ENCODE measurements at places on chromosomes 12 and 14.

DNA sequence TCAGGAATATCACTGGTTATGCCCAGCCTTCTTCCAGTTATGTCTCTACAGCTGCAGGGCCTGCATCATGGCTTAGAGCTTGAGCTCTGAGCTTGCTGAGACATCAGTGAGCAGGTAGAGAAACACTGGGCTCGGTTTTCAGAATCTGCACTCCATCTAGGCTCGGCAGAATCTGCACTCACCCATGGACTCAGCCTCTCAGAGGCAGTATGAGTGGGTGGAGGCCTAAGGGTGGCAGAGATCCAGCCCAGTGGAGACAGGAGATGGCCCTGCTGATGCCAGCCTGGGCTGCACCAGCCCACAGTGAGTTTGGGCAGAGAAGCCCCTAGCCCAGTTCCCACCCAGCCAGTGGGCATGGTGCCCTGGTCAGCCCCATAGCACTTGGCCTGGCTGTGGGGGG lies 12.8 kb downstream of the KRT80 start:
- no peak for DNase-seq

DNA sequence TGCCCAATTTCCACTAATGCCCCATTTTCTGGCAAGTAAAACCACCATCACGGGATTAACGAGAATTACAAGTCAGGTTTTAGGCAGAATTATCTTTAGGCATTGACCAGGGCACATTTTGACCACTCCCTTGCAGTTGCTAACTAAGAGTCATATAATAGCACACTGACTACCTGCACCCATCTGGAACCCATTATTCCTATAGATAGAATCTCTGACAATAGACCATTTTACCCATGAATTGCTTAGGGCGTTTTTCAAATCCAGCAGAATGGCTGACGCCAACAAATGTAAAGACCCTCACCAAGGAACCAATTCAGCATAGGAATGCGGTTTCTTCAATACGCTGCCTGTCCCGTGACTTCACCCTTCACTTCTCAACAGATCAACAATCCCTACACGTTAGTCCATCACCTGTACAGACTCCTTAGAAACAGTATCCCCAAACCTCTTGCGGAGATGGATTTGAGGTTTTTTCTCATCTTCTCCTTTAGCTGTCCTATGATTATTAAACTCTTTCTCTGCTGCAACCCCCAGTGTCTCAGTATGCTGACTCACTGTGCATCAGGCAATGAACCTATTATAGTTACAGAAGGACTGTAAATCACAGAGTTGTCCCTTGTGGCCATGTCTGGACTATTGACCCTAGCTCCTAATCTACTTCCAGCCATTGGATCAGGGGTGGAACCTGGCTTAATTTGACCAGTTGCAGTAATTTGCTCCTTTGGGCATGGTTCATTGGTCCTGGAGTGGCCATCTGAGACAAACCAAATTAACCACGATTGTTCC lies 177.3 kb upstream of the PLXNC1 start:
- no peak for DNase-seq

GRCh38 chr14:20837831-20838230 lies 35.2 kb upstream of the RNASE1 start:
- no peak for DNase-seq

DNA sequence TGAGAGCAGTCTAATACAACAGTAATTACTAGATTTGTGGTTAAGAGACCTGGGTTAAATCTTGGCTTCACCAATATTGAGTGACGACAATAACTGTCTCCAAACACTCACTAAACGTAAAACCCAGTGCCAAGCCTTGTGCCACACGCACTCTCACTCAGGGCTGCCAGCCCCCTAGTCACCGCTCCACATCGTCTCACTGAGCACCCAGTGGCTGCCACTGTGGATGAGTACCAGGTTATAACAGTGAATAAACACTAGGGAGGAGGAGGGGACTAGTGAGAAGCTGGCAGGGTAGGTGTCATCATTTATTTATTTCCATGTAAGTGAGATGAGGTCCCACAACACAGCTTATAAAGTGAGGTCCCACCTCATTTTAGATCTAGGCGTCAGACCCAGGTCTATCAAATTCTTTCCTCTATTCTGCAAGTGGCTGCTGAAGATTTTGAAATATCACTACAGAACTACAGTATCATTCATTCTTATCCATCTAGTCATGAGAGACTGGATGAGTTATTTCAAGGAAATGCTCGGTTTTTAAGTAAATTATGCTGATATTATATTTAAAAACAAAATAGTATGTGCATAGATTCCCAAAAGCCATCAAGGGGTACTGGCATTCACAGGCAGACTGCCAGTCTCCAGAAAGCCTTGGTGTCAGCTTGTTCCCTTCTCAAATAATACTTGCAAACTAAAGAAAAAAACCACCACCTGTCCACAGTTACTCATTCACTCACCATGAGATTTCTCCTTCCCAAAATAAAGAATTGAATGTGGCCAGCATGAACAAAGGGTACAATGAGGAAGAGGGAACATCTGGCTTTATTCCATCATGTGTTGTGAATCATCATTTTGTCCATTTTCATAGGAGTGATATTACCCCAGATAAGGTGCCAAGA lies 84.0 kb downstream of the PTPN21 start:
- DNase-seq: no peak

- DNase-seq: no peak
Measured at GRCh38 chr14:97943619-97944018, 1146.4 kb downstream of the VRK1 start.

DNA sequence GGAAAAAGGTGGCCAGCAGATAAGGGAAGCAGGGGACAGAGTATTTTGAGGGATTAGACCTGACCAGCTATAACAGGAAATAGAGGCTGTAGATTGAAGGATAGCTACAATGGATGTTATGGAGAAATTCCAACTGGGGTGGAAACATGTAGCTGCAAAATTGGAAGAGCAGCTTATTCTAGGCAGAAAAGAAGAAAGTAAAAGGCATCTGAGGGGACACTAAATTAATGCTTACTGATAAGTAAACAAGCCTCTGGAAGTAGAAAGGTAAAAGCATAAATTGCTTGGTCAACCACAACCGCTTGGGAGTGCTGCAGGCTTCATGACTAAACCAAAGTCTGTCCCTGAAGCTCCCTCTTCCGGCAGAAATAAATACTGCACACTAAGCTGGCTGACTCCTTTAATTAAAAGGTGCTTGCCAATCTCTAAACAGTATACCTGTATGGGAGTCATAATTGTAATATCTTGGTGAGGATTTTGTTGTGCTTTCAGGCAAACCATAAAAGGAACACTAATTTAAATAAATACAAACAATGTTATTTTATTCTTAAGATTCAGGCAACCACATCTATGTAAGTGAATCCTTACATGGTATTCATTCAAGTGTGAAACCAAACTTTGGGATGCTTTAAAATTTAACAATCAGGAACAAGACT lies 7.7 kb downstream of the UBC start:
- DNase-seq: peak; percentile 98

DNA sequence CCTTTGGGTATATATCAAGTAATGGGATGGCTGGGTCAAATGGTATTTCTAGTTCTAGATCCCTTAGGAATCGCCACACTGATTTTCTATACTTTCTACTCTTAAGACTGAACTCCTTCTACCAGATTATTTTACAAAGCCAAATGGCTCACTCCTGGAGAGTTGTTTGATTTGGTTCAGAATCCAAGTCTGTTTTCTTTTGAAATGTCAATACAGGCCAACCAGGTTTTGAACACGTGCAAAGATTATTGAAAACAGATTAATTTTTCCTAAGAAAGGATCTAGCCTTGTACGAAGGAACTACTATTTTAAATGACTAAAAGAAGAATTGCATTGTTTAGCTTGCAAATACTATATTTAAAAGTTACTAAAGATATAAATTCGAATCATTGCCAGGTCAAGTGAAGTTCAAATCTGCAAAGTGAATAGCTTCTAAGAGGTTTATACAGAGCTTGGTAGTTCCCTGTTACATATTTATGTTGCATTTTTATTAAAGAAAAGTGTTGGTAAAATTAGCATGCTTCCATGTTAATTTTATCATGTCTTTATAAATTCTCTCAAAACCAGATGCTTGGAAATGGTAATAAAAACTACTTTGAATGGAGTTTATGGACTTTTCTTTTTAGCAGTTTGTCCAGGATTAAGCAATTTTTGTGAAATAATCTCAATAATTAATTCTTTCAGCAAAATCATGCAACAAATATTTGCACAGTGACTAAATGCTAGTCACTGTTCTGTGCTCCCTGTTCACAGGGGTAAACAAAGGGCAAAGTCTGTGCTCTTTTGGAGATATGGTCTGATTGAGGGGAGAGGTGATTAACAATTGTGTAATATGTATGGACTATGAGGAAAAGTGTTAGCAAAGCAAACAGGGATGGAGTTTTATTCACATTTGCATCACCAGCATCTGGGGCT lies 38.9 kb downstream of the GPR65 start:
- DNase-seq: no peak

DNA sequence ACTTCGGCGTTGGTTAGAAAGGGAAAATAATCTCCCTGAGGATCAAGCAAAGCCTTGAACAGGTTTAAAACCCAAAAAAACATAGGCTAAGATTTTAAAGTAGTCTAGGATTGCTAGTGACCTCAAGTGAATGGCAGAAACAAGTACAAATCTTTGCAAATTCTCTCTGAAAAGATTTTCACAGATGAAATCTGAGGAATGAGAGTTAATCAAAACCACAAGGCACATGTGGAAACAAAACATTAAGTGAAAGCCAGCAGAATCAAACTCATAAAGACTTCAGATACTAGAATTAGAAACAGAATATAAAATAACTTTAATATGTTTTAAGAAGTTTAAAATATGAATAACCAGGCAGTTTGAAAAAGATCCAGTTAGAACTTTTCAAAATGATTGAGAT lies 52.2 kb upstream of the CFL2 start:
- no peak for DNase-seq

- DNase-seq: peak; percentile 82
Measured at GRCh38 chr14:102955636-102956408, 33.4 kb downstream of the AMN start.

GRCh38 chr12:131000000-131000486 lies 46.3 kb downstream of the ADGRD1 start:
- DNase-seq: no peak

DNA sequence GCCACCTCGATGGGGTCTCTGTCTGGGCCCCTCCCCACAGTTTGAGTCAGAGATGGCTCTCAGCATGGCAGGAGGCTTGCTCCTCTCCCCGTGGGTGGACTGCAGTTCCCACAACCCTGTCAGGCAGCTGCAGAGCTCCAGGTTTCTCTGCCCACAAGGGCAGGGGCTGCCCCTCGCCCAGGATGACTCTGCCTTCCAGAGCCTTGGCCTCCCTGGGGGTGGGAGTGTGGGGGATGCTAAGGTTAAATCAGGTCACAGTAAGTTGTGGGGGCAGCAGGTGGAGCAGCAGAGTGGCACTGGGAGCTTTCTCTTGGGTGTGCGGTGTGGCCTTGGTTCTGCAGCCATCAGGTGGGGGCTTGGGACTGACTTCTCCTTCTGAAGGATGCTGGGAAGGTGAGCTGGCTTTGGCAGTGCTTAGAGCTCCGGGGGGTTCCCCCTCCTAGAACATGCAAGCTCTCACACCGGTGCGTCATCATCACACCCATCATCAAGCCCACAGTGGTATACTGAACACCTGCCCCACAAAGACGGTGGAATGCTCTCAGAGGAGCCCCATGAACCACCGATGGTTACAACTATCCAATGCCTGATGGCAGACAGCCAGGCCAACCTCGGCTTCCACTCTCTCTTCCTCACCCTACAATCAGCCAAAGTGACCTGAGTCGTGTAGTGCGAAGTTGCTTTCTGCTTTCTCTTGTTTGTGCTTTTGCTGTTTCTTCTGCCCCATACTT lies 39.7 kb downstream of the ERH start:
- no peak for DNase-seq

DNA sequence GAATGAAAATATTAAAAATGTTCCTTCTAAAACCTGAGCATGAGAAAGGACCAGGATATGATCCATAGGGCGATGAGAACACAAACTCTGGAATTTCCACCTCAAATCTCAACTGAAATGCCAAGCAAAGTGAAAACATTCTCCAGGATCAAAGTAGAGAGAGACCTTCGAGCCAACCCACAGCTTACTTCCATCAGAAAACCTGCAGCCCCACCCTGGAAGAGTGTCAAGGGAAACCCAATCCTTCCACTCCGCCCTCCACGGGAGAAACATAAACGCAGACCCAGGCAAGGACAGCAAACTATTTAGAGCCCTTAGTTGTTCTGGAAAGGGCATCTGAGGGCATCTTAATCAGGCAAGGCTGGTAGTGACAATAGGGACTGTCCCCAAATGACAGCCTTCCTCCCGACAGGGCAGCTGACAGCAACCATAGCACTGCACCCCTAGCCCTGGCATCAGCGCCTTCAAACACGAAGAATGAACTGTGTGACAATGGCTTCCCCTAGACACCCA lies 21.8 kb downstream of the SLC15A4 start:
- DNase-seq: no peak

- no peak for DNase-seq
Measured at GRCh38 chr14:71165121-71166031, 258.1 kb downstream of the PCNX1 start.

GRCh38 chr12:66119229-66119869 lies 11.2 kb downstream of the LLPH start:
- DNase-seq: no peak

- peak; percentile 15 for DNase-seq
Measured at GRCh38 chr12:65086236-65086635, 34.9 kb downstream of the WIF1 start.

- DNase-seq: no peak
Measured at GRCh38 chr12:106195621-106196027, 52.2 kb downstream of the CKAP4 start.

- no peak for DNase-seq
Measured at GRCh38 chr12:78403136-78403535, 461.4 kb upstream of the SYT1 start.

DNA sequence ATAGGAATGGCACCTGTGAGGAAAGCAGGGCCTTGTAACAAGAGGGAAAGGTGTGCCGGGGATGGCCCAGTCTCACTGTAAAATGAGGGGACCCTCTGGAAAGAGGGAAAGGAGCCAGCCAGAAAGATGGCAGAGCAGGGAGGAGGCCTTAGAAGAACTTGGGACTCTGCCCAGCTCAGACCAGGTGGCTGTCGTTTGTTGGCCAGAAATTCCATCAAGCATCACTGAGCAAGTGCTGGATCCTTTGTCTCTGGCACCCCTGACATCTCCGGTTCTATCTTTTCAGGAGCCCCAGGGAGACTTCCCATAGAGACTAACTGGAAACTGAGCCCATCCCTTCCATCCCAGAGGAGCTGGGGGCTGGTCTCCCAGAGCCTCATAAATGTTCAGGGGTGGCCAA lies 43.3 kb downstream of the DEGS2 start:
- DNase-seq: peak; percentile 58

- no peak for DNase-seq
Measured at GRCh38 chr12:111761706-111762105, 5.0 kb upstream of the ALDH2 start.

- no peak for DNase-seq
Measured at GRCh38 chr12:94951071-94951934, 52.2 kb downstream of the NDUFA12 start.

- no peak for DNase-seq
Measured at GRCh38 chr14:102277874-102278630, 26.9 kb downstream of the MOK start.

GRCh38 chr12:44158746-44159145 lies 322.9 kb downstream of the TMEM117 start:
- DNase-seq: peak; percentile 13
